ENCODE measurements at places on chromosomes 5 and 9. TPM values are rescaled to one million over a fixed set of nuclear protein-coding genes. Genes with fewer than 3 reads are reported as not detected.

GRCh38 chr9:129597355-129598088, 23.4 kb downstream of the C9orf50 start:
- DNase-seq = no peak

SKIC3 gene
- 41.9 TPM for total RNA-seq

- DNase-seq = no peak
Observed at GRCh38 chr5:142959683-142960657, 189.8 kb downstream of the ARHGAP26 start.

- DNase-seq = no peak
Observed at GRCh38 chr5:10151656-10152055, 98.0 kb downstream of the ATPSCKMT start.

OLFML2A gene
- not detected for total RNA-seq

GAPT gene
- total RNA-seq = not detected

GRXCR2 gene
- not detected for total RNA-seq

DNA sequence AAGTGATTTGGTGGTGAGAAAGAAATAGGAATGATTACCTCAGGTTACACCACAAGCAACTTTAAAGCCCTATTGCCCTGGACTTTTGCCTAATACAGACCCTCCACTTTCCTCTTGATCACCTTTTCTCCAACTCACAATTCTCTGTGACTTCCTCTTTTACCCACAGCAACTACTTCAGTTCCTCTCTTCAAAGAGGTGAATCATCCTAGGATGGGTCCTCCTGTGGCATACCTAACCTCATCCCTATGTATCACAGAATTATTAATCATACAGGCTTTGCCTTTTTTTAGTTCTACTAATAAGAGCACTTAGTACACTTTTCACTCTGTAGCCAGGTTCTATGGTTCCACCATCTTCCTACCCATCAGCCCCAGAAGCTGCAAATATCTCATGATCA, 19.6 kb upstream of the INSL6 start:
- DNase-seq = no peak

GOLGA2 gene
- 48.2 TPM for total RNA-seq

SNX18 gene
- total RNA-seq = 11.7 TPM

BTF3 gene
- total RNA-seq = 967 TPM

IL3 gene
- 152 TPM for total RNA-seq

DNA sequence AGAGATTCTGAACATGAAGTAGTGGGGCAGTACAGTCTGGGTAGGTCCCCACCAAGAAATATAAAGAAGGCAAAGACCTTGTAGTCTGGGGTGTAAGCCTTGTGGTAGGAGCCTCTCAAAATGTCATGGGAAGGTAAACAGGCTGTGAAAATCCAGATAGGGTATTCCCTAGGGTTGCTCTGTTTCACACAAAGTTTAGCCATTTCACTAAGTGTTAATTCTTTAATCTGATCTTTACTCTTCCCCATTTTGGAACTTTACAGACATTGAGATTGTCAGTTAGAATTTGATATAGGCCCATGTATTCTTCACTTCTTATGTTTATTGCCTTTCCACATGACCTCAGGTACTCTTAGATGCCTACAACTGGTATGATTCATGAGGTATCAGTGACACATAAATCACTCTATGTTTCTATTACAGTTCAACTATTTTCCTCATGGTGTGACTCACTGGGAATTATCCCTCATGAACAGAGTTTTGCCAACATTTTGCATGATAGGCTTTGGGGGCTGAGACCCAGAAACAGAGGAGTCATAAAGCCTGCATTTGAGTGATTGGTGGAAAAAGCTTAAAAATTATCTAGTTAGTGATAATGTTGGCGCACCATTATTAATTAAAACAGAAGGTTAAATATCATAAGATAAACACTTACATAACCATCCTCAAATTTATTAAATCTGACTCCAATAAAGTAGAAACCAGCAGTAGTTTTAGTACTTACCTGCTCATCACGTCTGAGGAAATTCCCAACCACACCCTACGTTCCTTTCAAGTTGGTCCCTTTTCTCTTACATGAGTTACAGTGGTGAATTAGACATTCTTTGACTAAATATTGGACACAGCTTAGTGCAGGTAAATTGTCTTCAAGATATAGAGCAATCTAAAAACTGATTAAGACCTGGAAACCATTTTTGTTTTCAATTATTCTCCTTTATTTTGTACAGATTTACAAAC, 399.8 kb upstream of the MEF2C start:
- DNase-seq = no peak

- no peak for DNase-seq
Observed at GRCh38 chr9:94014066-94014654, 59.0 kb upstream of the BARX1 start.

DNA sequence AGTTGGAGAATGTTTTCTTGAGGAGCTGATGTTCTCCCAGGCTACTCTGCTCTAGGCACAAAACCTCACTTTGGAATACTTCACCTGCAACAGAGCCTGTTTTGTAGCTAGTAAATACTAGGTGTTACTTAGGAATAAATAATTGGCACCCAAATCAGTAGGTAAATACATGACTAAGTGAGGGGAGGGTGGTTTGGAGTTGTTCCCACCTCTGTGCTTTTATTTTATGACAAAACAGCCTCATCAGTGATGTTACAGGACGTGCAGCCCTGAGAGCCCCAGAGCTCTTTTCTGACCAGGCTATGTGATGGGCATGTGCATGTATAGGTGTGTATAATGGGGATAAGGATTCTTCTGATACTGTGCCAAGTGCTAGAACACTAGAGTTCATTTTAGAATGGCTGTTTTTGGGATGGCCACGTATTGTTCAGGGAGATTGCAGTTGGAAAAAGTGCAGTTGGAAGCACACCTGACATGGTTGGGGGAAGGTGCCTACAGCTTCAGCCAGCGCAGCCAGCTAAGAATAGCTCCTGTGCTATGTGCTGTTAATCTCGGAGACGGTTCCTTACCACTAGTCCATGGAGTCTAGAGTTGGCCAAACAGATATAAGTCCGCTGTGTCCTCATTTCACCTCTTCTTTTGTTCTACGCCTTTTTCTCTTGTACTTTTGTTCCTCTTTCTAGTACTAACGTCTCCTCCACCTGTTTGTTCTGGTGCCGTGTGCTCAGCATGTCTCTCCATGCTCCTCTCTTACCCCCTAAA, 284.7 kb downstream of the FANCC start:
- no peak for DNase-seq

- no peak for DNase-seq
Observed at GRCh38 chr5:68872088-68872839, 221.6 kb upstream of the SLC30A5 start.

RNF180 gene
- not detected for total RNA-seq

GRCh38 chr5:60299944-60300343, 400.0 kb downstream of the DEPDC1B start:
- DNase-seq = no peak

DNA sequence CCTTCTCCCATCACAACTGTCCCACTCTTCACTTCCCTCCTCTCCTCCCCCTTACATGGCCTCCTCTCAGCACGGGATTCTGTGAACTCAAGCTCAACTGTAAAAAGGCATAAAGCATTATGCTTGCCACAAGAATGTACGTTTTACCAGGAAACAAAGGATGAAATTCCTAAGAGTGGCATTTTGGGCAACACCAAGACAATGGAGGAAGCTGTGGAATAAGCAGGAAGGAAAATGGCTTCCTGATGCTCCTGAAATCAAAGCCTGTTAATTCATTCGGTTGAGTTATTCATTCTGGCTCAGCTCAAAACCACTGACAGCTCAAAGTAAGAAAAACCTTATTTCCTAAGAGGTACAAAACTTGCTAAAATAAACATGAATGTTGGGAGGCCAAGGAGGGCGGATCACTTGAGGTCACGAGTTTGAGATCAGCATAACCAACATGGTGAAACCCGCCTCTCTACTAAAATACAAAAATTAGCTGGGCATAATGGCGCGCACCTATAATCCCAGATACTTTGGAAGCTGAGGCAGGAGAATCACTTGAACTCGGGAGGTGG, 40.8 kb upstream of the DMRT1 start:
- no peak for DNase-seq

DNA sequence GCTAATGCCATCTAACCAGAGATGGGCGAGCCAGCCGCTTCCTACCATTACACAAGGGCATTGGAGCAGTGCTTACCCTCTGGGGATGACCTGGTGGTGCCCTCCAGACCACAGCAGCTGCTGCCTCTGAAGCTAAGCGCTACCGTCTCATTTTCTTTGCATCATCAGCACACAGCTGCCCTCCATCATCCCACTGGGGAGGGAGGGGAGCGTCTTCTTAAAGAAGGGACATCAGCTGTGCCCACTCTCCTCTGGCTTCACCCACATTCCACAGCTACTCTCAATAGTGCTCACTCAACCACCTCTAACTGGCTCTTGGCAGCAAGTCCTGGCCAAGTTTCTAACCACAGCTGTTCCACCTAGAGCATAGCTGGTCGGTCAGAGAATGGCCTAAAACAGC, 503.4 kb downstream of the NFIB start:
- DNase-seq = no peak

DNA sequence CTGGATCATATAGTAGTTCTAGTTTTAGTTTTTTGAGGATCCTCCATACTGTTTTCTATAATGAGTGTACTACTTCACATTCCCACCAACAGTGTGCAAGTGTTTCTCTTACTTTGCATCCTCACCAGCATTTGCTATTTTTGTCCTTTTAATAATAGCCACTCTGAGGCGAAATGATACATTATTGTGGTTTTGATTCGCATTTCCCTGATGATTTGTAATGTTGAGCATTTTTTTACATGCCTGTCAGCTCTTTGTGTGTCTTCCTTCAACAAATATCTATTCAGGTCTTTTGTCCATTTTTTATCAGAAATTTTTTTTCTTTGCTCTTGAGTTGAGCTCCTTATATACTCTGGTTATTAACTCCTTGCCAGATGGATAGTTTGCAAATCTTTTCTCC, 114.0 kb downstream of the ADAMTSL1 start:
- DNase-seq = no peak

DNA sequence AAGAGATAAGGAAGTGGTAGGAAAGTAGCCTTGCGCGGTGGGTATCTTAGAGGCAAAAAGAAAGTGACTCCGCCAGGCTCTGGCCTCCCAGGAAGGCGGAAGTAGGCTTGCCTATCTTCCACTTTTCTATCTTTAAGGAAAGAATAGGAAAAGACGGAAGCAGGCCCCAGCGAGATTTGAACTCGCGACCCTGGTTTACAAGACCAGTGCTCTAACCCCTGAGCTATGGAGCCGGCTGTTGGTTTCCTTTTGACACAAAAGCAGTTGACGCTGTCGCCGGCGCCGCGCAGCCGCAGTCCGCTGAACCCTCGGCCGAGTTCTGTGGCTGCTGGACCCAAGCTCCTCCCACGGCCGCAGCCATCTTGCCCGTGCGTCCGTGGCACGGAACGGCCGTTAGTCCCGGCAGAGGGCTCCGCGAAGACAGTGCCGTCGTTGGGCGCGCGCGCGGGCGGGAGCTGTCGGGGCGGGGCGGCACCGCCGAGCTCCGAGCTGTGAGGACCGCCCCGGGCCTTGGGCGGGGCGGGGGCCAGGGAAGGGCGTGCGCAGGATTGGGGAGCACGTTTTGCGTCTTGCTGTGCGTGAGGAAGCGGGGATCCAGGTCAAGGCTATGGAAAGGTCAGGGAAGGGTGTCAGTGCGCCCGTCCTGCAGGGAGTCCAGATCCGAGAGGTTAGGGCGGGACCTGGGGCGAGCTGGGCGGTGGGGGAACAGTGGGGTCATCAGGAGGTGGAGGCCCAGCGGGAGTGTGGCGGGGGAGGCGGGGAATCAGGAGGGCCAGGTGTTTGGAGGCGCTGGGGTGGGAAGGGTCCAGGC, 13.3 kb downstream of the TRIM7 start:
- peak; percentile 93 for DNase-seq

DNA sequence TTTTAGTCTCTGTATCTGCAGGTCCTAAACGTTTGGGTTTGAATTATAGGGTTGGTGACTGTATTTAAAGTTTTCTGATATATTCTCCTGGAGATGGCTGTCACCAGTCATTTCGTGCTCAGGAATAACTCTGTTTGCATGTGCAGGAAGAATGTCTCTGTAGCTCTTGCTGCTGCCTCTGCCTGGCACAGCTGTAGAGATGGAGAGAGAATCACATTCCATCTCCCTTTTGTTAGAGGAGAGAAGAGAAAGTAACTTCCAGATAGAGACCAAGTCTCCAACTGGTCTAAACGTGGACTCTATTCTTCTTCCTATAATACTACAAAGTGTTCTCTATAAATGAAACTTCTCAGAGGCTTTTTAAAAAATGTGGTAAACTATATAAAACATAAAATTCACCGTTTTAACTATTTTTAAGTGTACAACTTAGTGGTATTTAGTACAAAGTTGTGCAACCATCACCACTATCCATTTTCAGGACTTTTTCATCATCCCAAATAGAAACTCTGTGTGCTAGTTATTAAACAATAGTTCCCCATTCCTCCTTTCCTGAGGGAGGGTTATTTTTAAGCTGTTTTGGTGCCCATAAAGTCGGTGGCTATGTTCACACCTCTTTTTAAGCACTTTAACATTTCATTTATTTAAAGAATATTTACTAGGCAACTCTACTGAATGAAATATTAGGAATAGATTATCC, 20.7 kb upstream of the STARD4 start:
- DNase-seq = no peak

- no peak for DNase-seq
Observed at GRCh38 chr9:128245421-128246151, 30.2 kb downstream of the GOLGA2 start.

SIGMAR1 gene
- 128 TPM for total RNA-seq

CWC27 gene
- total RNA-seq = 27.1 TPM

SPATA31C1 gene
- total RNA-seq = not detected

GRCh38 chr5:169712428-169712827, 75.4 kb downstream of the DOCK2 start:
- DNase-seq = no peak

- no peak for DNase-seq
Observed at GRCh38 chr5:10567121-10567591, 3.3 kb downstream of the ANKRD33B start.

KCNV2 gene
- total RNA-seq = not detected

ASPN gene
- not detected for total RNA-seq

LCN12 gene
- 0.58 TPM for total RNA-seq

AIF1L gene
- total RNA-seq = 0.27 TPM

DNA sequence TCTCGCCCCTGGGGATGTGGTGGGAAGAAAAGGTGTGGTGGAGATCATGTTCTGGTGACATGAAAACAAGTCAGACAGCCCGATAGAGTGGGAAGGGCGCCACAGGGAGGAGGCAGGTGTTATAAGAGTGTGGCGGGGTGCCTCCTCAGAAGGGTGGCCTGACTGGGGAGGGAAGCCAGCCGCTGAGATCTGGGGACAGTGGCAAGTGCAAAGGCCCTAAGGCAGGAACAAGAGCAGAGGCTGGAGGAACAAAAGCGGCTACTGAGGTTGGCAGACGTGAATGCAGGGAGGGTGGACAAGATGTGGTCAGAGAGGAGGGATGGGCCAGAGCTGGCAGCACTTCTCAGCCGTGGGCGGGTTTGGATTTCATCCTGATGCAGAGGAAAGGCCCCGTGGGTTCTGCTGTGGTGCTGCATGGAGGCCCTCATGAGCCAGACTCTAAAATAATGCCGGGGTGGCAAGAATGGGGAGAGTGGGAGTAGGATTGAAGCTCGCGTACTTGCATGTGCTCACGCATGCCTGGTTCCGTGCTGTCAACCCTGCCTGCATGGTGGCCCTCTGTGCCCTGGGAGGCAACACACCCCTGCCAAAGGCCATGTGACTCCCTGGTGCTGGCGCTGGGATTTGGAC, 89.2 kb downstream of the MVB12B start:
- no peak for DNase-seq

FGF10 gene
- total RNA-seq = not detected
